ENCODE measurements at places on chromosomes 3 and 15.

- no peak for DNase-seq
These were observed 230.5 kb downstream of the NFKBIZ start for GRCh38 chr3:102079809-102080197.

- no peak for DNase-seq
These were observed 164.3 kb downstream of the MCTP2 start for GRCh38 chr15:94395640-94396039.

DNA sequence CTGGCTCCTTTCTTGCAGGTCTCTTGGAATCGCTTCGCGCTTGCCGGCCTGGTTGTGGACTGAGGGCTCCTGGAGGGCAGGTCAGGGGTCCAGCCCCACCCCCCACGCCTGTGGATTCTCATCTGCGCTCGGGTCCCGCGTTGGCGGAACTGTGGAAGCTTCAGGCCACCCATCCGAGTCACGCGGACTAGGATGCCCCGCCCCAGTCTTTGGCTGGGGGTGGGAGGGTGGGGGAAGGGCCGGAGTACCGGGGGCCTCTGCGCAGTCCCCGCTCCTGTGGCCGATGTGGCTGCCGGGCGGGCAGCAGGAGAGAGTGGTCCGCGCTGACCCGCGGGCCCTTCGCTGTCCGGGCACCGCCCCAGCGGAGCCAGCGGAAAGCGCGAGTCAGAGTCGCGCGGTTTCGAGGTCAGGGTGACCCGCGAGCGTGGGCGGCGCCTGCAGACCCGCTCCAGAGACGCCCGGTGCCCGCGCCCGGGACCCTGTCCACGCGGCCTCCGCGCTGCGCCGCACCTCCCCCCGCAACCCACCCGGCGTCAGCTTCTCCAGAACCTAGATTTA is 114.2 kb downstream of the KLF13 start:
- DNase-seq = peak; percentile 59

GRCh38 chr3:34957677-34958076 is 681.6 kb upstream of the ARPP21 start:
- no peak for DNase-seq

GRCh38 chr3:127674101-127674721 is 1.5 kb downstream of the ABTB1 start:
- peak; percentile 16 for DNase-seq

- no peak for DNase-seq
These were observed 102.4 kb downstream of the NR1D2 start for GRCh38 chr3:24047513-24047912.

DNA sequence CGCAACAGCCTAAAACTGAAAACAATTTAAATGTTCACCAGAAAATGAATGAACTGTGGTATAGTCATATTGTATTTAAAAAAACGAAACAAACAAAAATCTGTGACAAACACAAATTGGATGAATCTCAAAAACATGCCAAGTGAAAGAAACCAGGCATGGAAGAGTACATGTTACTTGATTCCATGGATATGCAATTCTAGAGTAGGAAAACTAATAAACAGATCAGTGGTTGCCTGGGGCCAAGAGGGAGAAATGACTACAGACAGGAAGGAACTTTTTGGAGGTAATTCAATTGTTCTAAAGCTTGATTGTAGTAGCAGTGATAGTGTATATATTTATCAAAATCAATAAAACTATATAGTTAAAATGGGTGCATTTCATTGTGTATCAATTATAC is 16.8 kb downstream of the UBE3A start:
- DNase-seq = no peak

Measured in right hindlimb (tissue), 1 donor.